Activated T-helper 2 cell treated with anti-CD3 and anti-CD28 coated beads, Interferon-gamma antibody, Interleukin-2, Interleukin-4, amounts not matched to agents 10 μg/mL and 5 μg/mL and 100 μg/mL, durations not matched to agents 14 hours and 24 hours and 36 hours (primary cell): ENCODE measurements at places on chromosomes 16 and 17.
A peak's percentile ranks its signal among the peaks of the same experiment; 100 is the strongest.

DNA sequence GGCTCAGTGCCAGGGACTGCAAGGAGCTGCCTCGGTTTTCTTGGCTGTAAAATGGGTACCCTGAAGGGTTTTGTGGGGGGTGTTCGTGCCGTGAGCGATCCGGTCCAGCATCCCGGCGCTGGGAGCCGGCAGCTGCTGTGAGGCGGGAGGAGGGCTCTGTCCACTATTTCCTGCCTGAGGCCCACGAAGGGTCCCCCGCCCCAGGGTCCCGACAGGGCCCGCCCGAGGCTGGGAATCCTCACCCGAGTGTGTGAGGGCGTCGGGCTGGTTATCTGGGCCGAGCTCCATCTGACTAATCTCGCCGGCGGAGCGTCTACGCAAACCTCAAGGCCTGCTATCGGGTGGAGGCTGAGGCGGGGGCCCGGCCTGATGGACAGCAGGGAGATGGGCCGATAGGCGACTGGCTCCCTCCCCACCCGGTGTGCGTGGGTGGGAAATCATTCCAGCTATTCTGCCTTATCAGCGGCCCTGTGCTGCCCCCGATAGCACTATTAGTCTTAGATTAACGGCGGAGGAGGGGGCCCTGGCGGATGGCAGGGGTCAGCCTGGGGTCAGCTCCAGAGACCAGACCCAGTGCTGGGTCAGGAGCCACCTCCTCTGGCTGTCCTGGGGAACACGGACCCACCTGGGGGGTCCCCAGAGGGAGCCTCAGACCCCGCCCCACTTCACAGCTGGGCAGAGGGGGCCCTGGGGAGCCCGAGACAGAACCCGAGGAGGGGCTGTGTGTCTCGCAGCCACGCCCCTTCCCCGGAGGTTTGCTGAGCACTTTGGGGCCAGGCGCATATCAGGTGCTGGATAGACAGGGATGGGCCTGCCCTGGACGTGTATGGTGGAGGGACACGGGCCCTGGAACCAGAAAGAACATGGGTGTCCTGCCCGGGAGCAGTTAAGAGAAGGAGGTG is 44.7 kb downstream of the ZFPM1 start:
- no peaks in the 10 kb centered on the region for H3K27me3 ChIP-seq
- H3K4me1 ChIP-seq: no peaks in the 10 kb centered on the region
- H3K36me3 ChIP-seq: no peaks in the 10 kb centered on the region

DNA sequence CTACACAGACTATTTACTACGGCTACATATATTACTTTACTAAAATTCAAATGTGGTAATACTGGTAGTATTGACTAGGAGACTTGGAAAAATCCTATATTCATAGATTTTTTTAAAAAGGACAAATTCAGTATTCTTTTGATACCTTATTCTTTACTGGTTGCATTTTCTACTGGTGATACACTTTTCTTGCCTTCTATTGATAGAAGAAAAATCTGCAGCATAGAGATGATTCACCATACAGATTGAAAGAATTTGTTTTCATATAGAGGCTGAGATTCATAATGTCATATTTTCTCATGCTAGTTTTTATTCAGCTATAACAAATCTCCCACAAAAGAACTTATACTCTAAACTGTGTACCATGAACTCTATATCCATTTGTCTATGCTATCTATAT is 195.4 kb upstream of the C17orf78 start:
- H3K27ac ChIP-seq: no peak overlapping the region
- no peaks in the 10 kb centered on the region for H3K27me3 ChIP-seq
- H3K4me1 ChIP-seq: no peaks in the 10 kb centered on the region
- no peak overlapping the region for H3K4me3 ChIP-seq
- peaks cover 41% of the 10 kb centered on the region for H3K36me3 ChIP-seq

GRCh38 chr17:11705111-11705510 is 106.8 kb downstream of the DNAH9 start:
- no peak overlapping the region for H3K4me3 ChIP-seq
- no peak overlapping the region for H3K27ac ChIP-seq
- H3K4me1 ChIP-seq: no peaks in the 10 kb centered on the region
- no peaks in the 10 kb centered on the region for H3K36me3 ChIP-seq
- DNase-seq: no peak

DNA sequence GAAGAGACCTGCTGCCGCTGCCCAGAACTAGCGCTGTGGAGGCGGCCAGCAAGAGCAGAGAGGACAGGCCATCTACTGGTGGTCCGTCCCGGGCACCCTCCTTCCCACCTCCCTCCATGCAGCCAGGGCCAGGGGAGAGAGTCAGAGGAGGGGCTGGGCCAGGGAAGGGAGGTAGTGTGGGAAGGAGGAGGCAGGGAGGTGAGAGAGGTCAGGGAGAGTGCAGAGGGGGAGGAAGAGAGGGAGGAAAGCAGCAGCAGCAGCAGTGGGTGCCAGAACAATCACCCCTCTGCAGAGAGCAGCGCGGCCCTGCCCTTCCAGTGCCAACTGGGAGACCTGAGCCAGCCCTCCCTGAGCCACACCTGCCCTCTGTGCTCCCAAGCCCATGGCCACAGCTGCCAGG is 6.6 kb downstream of the C16orf95 start:
- no peak for DNase-seq
- H3K4me1 ChIP-seq: peaks cover 6% of the 10 kb centered on the region
- H3K27ac ChIP-seq: no peak overlapping the region

DNA sequence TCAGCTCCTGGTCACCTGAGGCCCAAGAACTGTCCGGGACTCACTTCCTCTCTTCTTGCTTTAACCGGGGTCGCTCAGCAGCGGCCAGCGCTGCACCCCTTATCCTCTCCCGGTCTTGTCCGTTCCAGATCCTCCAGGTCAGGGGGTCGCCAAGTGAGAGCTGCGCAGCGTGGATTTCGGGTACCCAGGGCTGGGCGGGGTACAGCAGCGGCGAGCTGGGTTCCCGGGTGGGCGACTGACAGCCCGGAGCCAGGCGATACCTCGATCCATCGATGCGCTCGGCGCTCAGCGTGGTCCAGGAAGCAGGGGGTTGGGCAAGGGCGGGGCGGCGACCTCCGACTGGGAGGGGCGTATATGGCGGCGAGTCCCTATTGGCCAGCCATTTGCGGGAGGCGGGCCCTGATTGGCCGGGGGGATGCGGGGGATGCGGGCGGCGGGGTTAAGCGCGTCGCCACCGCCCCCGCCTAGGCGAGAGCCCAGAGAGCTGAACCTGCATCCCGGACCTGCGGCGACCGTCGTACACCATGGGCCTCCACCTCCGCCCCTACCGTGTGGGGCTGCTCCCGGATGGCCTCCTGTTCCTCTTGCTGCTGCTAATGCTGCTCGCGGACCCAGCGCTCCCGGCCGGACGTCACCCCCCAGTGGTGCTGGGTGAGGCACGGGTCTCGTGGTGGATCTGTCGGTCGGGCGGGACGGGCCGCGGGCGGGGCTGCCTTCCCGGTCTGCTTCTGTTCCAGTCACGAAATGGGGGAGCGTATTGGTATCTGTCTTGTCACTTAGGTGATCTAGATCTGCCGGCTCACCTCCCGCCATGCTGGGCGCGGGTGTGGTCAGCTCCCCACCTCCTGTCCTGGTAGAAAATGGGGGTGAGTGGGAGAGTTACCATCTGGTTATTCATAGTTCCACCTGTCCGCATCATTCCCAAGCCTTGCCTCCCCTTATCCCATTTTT is at the start of gene PLA2G15:
Gene PLA2G15, plus strand, starts transcription at position 471 of the 951 bp plus-strand sequence. Its CDS starts 54 bp downstream, at position 525.
- H3K4me1 ChIP-seq: peaks cover 16% of the 10 kb centered on the region
- H3K27me3 ChIP-seq: no peaks in the 10 kb centered on the region
- H3K27ac ChIP-seq: peak within 1 kb of the TSS; percentile 77
- H3K36me3 ChIP-seq: peaks cover 5% of the 10 kb centered on the region

GRCh38 chr16:87575027-87575804 is 27.1 kb upstream of the JPH3 start:
- H3K4me3 ChIP-seq: no peak overlapping the region

GRCh38 chr17:79760197-79760906 is 17.6 kb upstream of the CBX2 start:
- H3K36me3 ChIP-seq: no peaks in the 10 kb centered on the region
- no peak overlapping the region for H3K27ac ChIP-seq
- H3K27me3 ChIP-seq: peaks cover 9% of the 10 kb centered on the region
- H3K4me1 ChIP-seq: no peaks in the 10 kb centered on the region

GRCh38 chr17:33954597-33954996 is 300.5 kb upstream of the CCL2 start:
- no peak for DNase-seq
- no peaks in the 10 kb centered on the region for H3K36me3 ChIP-seq
- no peak overlapping the region for H3K27ac ChIP-seq
- H3K4me1 ChIP-seq: no peaks in the 10 kb centered on the region
- no peak overlapping the region for H3K4me3 ChIP-seq

- peaks cover 4% of the 10 kb centered on the region for H3K36me3 ChIP-seq
- no peaks in the 10 kb centered on the region for H3K27me3 ChIP-seq
- no peak overlapping the region for H3K4me3 ChIP-seq
- no peaks in the 10 kb centered on the region for H3K4me1 ChIP-seq
- DNase-seq: no peak
- H3K27ac ChIP-seq: no peak overlapping the region
Measured at GRCh38 chr16:8714807-8715206, 40.4 kb downstream of the ABAT start.

DNA sequence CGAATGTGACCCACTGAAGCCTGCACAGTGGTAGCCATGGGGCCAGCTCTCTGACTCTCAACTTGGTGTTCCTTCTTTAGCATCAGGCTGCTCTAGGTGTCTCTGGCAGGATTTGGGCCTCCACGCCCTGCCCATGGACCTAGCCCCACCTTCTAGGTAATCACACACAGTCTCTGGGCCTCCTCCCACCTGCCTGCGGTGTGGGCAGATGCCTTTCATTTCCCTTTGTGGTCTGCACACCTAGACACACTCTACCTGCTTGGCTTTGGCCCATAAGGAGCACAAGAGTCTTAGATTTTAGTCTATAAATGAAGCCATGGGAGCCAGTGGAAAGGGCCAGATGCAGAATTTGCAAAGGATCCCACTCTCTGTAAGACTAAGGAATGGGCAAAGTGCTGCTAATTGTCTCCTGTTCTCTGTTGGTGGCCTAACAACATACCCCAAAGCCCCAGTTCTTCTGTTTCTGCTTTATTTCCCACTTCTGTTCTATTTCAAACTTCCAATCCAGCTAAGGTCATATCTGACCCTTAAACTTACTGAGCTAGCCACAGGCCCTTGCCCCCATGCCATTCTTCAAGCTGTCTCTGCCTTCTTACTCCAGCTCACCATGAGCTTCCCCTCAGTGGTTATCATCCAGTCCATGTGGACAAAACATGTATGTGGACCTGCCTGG is 7.2 kb upstream of the MFSD6L start:
- peaks cover 8% of the 10 kb centered on the region for H3K4me1 ChIP-seq
- DNase-seq: no peak
- no peak overlapping the region for H3K4me3 ChIP-seq
- peaks cover 41% of the 10 kb centered on the region for H3K36me3 ChIP-seq

- H3K27me3 ChIP-seq: peaks cover 10% of the 10 kb centered on the region
- H3K36me3 ChIP-seq: no peaks in the 10 kb centered on the region
- H3K27ac ChIP-seq: no peak overlapping the region
- no peak for DNase-seq
- H3K4me3 ChIP-seq: peak overlapping the region; percentile 35
- H3K4me1 ChIP-seq: peaks cover 16% of the 10 kb centered on the region
Measured at GRCh38 chr17:45371414-45372324, 54.8 kb upstream of the MAP3K14 start.

DNA sequence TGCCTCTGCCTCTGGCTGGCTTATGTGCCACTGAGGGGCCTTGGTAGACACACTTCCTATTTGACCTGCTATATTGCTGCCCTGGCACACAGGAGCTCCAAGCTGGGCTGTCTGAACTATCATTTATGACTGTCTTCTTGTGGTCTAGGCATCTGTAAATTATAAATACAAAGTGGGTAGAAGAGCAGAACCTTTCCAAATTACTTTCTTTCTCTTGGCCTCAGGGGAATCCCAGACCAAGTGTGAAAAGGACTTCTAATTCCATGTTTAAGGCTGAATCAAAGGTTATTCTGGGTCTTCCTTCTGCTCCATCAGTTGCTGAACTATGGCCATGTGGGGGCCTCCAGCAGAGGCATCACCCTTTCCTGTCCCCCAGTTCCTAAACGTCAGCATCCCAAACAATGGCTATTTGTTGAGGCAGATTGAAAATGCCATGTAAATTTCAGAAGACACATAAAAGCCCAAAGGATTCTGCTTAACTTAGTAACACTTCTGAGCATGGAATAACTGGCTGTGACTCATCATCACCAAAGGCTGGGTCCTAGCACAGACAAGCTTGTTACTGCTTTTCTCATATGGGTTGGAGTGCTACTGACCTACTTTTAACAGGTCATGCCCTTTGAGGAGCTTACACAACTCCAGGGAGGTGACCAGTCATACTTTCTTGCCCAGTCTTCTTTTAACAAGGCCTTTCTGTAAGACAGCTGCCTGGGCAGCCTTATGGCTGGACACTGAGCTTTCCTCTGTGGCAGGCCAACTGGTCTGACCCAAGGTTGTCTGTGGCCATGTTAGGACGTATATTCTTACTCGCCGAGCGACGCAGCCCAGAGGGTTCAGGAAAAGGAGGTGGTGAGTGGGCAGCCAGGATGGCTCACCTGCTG is 154.8 kb downstream of the VPS53 start:
- DNase-seq: no peak
- H3K4me1 ChIP-seq: peaks cover 21% of the 10 kb centered on the region
- H3K27ac ChIP-seq: peak overlapping the region; percentile 67
- H3K36me3 ChIP-seq: peaks cover 41% of the 10 kb centered on the region
- no peak overlapping the region for H3K4me3 ChIP-seq
- no peaks in the 10 kb centered on the region for H3K27me3 ChIP-seq

DNA sequence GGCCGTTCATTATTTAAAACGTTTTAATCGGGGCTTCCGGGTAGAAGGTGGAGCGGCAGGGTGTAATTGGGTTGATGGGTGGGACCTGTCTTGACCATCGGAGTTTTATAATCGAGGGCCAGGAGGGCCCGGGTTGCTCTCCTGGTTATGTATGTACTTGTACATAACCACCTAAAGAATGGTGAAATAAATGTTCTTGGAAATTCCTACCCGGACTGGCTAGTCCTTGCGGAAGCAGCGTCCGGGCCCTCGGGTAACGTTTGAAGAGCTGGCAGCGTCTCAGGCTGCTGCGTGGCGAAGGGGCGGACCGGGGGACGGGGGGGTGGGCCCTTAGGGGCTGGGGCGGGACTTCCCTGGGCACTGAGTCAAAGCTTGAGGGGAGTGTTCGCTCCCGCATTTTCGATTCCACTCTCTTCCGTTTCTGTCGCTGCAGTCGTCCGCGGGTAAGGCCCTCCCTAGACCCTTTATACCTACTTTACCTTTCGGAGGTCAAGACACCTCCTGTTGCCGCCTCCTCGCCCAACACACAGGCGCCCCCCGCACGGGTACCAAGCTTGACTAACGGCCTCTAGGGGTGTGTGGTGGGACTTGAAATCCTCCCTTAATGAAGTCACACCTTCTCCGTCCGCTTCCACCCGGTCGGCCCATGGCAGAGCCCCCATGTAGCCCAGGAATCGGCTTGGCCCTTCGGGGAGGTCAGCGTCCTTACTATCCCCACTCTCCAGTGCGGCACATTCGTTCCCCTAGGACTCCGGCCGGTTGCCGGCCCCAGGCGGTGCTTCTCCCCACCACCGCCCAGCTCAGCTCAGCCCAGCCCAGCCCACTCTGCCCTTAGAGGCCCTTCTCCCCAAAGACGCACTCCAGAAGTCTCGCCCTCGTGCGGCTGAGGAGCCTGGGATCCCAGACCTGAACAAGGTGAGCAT is at the start of gene TMEM106A:
Gene TMEM106A, plus strand, starts transcription at position 396 of the 923 bp plus-strand sequence. CDS start 1,167 bp downstream, outside the sequence.
- peaks cover 52% of the 10 kb centered on the region for H3K36me3 ChIP-seq
- peak within 1 kb of the TSS; percentile 93 for H3K27ac ChIP-seq
- no peaks in the 10 kb centered on the region for H3K27me3 ChIP-seq
